Left lung (tissue), 14 donors: ENCODE measurements at places on chromosomes 2 and 18. TPM values are rescaled to one million over a fixed set of nuclear protein-coding genes. Genes with fewer than 3 reads are reported as not detected.

Gene CPO
- total RNA-seq = 0.20 TPM

GRCh38 chr2:229132236-229132635, 138.9 kb downstream of the PID1 start:
- H3K4me3 ChIP-seq = no peak overlapping the region
- no peak overlapping the region for H3K27ac ChIP-seq
- DNase-seq = no peak
- H3K27me3 ChIP-seq = no peaks in the 10 kb centered on the region

DNA sequence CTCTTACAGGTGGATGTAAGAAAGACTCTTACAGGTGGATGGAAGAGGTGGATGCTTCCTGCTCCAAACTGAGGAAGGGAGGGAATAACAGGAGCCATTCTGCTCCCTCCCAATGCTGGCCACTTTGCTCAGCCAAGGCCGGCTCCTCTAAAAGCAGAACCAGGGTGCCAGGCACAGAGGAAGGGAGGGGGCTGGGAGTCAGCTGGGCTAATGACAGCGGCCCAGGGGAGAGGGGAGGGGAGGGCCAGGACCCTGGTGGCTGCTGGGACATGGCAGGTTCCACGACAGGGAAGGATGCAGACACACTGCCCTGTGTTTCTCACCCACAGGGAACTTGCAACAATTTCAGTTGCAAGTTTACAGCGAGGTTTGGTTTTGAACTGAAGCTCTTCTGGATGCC, 173.4 kb downstream of the ANAPC1 start:
- peaks cover 5% of the 10 kb centered on the region for H3K4me1 ChIP-seq
- no peak overlapping the region for H3K4me3 ChIP-seq
- H3K27me3 ChIP-seq = no peaks in the 10 kb centered on the region
- H3K27ac ChIP-seq = no peak overlapping the region
- DNase-seq = no peak

DNA sequence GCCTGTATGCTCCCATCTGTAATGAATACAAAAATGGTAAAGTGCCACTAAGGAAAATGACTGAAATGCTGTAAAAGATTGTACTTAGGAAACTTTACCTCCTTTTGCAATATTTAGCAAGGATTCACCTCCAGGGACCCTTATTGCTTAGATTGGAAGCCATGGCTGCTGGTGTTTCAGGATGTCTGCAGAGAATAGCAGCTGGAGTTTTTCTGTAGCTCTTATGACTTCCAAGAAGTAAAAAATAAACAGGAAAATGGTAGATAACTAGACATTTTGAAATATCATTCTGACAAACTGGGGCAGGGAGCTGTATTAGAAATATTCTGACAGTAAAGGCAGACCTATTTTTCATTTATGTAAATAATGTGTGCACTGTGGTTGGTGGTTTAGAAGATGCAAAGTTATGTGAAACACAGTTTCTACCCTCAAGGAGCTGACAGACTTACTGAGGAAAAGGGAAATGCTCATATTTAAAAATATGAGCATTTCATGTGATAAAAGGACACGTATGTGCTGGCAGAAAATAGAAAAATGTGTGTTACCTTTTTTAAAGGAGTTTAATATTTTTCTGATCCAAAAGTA, 224.9 kb upstream of the BOD1L2 start:
- H3K4me3 ChIP-seq = no peak overlapping the region
- no peaks in the 10 kb centered on the region for H3K27me3 ChIP-seq
- H3K4me1 ChIP-seq = no peaks in the 10 kb centered on the region
- no peak overlapping the region for H3K27ac ChIP-seq
- peak; percentile 38 for DNase-seq

DNA sequence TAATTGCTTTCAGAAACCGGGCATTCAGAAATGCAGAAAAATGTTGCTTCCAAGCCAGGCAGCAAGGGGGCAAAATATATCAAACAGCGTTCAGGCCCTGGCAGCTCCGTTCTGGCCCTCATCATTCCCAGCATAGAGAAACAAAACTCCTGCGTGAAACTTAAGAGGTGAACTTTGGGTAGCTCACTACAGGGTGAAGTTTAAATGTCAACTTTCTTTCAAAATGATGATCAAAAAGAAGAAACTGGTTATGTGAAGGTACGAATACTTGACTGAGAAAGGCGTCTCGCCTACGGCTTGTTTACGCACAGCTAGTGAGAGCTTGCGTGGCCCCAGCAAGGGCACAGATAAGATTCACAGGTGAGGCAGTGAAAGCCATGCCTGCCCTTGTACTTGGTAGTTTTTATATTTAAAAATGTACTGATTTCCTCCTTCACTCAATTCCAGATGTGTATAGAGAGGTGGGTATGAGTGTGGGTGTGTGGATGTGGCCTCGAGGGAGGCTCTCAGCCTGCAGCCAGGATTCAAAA, 127.5 kb downstream of the NFATC1 start:
- no peaks in the 10 kb centered on the region for H3K36me3 ChIP-seq
- H3K4me1 ChIP-seq = peaks cover 9% of the 10 kb centered on the region
- no peaks in the 10 kb centered on the region for H3K27me3 ChIP-seq
- no peak overlapping the region for H3K4me3 ChIP-seq
- no peak for DNase-seq
